Esophagus squamous epithelium (tissue), 5 donors: ENCODE measurements at places on chromosomes 1 and 21.

DNA sequence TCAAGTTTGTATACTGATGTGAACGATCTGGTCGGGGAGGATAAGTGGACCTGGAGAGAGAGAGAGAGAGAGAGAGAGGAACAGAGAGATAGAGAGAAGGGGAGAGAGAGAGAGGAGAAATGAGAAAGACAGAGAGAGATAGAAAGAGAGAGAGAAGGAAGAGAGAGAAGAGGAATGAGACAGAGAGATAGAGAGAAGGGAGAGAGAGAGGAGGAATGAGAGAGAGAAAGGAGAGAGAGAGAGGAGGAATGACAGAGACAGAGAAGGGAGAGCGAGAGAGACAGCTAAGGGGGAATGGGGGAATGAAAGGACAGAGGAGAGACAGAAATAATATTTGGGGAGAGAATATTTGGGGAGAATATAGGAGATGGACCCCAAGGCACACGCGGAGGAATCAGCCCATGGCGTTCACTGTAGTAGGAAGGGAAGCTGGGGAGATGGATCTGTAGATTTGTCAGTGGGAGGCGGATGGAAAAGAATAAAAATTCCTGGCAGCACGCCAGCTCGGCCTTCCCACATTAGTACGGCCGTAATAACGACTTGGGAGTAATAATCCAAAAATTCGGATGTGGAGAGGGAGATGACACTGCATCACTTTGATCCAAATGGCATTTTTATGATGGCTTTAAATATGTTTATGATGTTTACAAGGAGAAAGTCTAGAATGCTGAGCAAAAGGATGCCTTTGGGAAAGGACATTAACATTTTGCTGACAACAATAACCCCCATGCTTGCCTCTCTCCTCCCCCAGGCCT, 159.8 kb upstream of the KCNJ6 start:
- no peak for DNase-seq

DNA sequence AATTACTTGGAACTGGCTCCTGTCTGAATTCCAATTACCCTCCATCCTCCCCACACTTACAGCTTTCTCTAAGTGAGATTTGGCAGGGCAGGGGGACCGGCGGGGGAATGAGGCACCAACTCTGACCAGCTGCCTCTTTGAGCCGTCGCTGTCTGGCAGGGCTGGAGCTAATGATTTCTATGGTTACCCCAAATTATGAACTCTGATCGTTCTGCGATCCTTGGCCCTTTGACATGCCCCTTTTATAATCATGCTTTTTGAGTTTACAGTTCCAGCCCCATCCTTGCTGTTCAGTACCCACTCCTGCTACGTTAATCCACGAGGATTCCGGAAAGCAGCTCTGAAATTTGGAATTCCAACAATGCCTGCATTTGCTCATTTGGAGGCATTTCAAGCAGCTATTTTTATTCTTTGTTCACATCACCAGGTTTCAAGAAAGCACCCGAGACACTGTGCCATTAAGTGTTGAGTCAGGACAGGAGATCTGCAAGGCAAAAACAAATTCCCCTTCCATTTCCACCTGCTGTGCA, 54.6 kb upstream of the LBR start:
- no peak for DNase-seq

- DNase-seq = no peak
Observed at GRCh38 chr21:14542638-14543037, 3.5 kb downstream of the SAMSN1 start.

DNA sequence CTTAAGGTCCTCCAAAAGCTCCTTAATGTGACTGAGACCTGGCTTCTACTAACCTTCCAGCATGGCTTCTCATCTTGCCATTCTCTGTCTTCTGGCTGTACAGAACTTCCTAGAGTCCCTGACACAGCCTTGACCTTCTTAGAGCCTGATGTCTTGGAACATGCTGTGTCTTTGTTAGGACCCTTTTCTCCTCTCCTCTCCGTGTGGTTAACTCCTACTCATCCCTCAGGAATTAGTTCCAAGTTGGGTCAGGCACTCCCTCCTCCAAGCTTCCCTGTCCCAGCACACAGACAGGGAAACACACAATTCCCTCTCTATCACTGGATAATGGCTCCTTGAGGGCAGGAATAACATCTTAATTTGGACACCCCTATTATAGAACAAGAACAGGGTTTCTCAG, 275.4 kb upstream of the USP24 start:
- DNase-seq = no peak

DNA sequence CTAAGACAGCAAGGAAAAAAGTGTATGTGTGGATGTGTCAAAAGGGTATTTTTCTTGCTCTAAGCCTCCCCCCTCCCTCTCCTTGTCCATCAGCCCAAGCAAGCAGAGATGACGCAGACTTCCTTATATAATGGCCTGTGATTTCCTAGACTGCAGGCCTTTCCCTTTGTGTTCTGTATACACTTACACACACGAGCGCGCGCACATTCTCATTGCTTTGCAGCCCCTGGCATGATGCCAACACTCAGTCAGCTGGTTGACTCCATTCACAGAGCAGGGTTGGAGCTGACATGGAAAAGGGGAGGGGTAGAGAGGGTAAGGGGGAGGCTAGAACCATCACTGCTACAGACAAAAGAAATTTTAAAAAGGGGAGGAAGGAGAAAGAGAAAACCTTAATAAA, 41.8 kb downstream of the GATAD2B start:
- DNase-seq = peak; percentile 10

DNA sequence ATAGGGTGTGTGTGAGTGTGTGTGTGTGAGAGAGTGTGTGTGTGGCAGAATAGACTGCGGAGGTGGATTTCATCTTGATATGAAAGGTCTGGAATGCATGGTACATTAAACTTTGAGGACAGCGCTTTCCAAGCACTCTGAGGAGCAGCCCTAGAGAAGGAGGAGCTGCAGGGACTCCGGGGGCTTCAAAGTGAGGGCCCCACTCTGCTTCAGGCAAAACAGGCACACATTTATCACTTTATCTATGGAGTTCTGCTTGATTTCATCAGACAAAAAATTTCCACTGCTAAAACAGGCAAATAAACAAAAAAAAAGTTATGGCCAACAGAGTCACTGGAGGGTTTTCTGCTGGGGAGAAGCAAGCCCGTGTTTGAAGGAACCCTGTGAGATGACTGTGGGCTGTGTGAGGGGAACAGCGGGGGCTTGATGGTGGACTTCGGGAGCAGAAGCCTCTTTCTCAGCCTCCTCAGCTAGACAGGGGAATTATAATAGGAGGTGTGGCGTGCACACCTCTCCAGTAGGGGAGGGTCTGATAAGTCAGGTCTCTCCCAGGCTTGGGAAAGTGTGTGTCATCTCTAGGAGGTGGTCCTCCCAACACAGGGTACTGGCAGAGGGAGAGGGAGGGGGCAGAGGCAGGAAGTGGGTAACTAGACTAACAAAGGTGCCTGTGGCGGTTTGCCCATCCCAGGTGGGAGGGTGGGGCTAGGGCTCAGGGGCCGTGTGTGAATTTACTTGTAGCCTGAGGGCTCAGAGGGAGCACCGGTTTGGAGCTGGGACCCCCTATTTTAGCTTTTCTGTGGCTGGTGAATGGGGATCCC, 18.3 kb upstream of the HDAC1 start:
- DNase-seq = no peak

- no peak for DNase-seq
Observed at GRCh38 chr1:197399755-197400521, 131.9 kb downstream of the CRB1 start.

DNA sequence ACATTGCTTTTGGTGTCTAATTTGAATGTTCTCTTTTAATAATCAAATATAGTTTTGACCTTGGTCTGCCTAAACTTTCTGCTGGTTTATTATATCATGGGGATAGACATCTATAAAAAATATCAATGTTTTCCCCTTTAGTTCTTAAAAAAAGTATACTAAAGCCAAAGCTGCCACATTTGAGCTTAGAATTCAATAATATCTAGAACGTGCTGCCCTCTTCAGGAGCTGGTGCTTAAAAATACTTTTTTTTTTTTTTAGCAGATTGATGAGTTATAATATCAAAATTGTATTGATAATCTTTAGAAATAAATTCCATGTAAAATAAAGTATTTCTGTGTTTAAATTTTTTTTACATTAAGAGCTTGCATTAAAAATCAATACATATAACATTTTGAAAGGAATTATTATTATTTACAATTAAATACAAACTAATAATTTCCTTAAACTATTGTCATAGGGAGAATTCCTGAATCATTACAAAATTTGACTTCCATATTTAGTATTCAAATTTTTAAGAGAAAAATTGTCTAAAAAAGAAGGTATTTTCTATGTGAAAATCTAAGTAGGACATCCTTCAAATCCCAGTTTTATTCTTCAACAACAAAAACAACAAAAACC, 40.1 kb upstream of the ADGRL2 start:
- DNase-seq = no peak

DNA sequence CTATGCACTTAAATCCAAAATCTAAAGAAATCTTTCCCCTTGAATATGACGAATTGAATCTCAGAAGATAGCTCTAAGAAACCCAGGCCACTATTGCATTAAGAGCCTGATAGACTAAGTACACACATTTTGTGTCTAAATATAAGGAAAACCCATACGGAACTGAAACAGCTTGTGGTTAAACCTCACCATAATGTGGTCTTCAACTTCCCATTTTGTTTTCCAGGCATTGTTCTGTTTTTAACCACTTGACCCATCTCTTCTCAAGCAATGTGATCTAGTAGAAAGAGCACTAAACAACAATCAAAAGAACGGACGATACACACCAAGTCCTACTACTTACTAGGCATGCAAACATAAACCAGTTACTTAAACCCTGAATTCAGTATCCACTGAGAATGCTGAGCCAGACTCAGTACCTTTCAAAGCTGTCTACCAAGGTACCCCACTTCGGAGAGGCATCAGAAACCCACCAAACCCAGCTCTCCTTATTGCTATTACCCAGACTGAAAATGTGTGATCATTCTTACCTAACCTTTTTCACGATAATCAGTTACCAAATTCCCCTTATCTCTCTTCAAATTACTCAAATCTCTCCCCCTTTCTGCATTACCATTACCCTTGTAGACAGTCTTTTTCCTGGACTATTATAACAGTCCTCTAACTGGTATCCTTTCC, 12.8 kb downstream of the OTUD7B start:
- DNase-seq = no peak

- DNase-seq = no peak
Observed at GRCh38 chr1:40648928-40649591, 16.4 kb downstream of the RIMS3 start.

GRCh38 chr1:221756830-221757551, 15.1 kb upstream of the DUSP10 start:
- DNase-seq = no peak

DNA sequence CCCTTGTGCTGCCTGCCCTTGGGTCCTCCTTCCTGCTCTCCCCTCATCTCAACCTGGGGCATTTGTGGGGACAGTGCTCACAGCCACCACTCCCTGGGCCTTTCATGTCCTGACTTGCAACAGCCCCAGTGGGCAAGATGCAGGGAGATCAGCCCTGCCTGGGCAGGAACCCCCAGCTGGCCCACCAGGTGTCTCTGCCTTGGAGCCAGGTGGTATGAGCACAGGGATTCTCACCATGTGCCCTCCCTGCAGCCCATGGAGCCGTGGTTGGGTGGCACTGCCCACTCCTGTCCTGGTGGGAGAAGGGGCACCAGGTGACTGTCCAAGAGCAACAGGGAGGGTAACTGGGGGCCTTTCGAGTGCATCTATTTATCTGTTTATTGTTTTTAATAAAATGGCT, 100.4 kb downstream of the AJAP1 start:
- DNase-seq = no peak

DNA sequence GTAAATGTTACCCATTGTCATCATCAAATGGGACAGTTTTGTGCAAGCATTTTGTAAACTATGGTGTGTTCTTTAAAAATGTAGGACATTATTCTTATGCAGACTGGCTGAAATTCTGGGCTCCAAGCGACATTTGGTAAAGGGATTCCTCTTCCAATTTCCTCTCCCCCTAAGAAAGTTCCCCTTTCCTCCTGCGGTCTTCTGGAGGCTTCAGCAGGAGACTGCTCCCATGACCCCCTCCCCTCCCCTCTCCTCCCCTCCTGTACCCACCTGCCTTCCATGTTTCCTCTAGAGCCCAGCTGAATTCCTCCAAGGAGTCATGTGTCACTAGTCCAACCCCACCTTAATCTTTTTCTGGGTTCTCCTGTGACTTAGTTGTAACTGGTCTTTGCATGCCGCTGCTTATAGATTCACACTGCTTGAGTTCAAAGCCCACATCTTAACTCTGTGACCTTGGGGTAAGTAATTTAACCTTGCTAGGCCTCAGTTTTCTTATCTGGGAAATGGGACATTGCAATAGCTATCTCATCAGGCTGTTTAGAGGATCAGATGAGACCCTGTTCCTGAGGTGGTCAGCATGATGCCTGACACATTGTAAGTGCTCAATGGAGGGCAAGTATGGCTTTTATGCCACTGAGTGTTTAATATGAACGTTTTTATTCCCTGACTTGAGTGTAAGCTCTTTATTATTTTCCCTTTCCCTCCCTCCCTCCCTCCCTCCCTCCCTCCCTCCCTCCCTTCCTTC, 69.9 kb upstream of the WDR26 start:
- DNase-seq = no peak
